Osteocyte (in vitro differentiated cells): ENCODE measurements at places on chromosomes 3 and 15.

DNA sequence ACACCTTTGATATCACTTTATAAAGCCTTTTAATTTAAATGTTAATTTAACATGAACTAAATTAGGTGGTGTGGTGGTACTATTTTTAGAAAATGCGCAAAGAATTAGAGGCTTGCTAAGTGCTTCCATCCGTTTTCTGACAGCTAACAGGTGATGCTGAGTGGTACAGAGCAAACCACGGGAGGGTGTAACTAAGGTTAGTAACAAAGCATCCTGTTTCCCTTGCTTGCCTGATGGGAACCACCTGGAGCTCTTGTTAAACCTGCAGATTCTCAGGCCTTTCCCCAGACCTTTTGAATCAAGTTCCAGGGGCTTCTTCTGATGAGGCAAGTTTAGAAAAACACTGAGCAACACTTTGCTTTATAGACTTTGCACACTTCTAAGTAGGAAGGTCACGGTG is 101.0 kb downstream of the ATG7 start:
- DNase-seq = no peak

DNA sequence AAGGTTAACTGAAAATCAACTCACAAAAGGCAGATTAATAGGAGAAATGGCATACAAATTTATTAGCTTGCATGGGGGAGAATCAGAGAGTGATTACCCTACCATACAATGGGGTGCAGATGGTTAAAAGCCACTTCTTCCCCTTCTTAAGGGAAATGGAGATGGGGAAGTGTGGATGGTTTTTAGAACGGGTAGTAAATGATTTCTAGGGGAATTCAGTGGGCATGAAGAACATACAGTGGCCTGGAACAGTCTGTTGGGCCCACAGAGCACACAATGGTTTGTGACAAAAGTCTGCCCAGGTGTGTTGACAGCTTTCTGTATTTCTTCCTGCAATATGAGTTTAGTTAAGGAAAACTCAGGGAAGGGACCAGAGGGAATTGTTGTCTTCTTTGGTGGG is 61.0 kb downstream of the C3orf80 start:
- DNase-seq = no peak

DNA sequence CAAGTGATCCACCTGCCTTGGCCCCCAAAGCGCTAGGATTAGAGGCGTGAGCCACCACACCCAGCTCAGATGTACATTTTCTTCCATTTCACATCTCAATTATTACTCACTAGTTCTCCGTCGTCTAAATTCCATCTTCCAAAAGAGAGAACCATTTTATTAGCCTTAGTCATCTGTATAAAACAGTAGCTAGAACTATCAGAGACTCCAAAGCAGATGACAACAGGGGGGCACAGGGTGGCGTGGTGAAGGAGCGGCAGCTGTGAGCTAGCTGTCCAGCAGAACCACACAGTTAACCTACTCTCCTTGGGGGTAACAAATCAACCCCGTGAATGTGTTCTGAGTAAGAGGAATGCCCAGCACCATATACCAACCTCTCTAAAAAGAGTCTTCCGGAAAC is 7.1 kb downstream of the SLC25A20 start:
- DNase-seq = no peak

DNA sequence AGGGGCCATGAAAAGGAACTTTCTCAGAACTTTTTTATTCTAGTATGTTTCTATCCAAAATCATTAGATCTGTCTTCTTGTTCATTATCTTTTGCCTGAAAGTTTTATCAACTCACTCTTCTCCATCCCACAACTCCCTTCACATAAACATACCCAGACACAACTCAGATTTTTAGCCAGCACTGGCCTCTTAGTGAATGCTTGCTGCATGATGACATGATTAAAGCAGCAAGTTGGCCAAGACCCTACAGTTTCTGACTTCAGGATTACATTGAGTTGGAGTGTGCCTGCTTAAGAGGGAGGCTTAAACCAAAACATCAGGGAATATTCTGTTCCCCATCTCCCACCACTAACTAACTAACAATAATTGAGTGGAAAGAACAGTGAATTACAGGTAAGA is 38.1 kb downstream of the PLSCR2 start:
- DNase-seq = no peak

DNA sequence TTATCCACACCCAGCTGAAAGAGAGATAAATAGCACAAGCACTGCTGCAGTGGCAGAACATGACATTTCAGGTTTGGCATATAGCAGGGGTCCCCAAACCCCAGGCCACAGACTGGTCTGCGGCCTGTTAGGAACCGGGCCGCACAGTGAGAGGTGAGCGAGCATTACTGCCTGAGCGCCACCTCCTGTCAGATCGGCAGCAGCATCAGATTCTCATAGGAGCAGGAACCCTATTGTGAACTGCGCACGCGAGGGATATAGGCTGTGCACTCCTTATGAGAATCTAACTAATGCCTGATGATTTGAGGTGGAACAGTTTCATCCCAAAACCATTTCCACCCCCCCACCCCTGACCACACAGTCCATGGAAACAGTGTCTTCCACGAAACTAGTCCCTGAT is 54.6 kb downstream of the CCR4 start:
- DNase-seq = no peak

GRCh38 chr15:48946840-48947187 is 16.9 kb downstream of the SHC4 start:
- DNase-seq = no peak

- no peak for DNase-seq
Measured at GRCh38 chr3:56137415-56137814, 330.9 kb downstream of the ERC2 start.

- DNase-seq = no peak
Measured at GRCh38 chr15:30791239-30792175, 112.2 kb upstream of the FAN1 start.

DNA sequence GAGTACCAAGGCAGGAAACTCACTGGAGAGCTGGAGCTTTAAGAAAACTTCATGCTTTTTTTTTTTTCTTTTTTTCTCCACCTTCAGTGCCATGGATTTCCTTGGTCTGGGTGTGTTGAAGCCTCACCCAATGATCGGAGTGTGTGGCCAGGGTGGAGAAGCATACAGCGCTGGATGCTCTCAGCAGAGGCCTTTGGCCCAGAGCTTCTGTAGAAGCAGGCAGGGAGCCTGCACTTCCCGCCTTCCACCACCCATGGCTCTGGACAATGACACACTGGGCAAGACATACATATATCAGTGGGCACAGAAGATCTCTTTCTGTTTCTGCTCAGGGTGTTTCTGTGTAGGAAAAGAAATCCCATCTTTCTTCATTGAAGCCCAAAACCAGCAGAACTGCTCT is 55.8 kb upstream of the ACAD9 start:
- no peak for DNase-seq

- DNase-seq = no peak
Measured at GRCh38 chr3:52062505-52062904, 6.1 kb upstream of the DUSP7 start.

DNA sequence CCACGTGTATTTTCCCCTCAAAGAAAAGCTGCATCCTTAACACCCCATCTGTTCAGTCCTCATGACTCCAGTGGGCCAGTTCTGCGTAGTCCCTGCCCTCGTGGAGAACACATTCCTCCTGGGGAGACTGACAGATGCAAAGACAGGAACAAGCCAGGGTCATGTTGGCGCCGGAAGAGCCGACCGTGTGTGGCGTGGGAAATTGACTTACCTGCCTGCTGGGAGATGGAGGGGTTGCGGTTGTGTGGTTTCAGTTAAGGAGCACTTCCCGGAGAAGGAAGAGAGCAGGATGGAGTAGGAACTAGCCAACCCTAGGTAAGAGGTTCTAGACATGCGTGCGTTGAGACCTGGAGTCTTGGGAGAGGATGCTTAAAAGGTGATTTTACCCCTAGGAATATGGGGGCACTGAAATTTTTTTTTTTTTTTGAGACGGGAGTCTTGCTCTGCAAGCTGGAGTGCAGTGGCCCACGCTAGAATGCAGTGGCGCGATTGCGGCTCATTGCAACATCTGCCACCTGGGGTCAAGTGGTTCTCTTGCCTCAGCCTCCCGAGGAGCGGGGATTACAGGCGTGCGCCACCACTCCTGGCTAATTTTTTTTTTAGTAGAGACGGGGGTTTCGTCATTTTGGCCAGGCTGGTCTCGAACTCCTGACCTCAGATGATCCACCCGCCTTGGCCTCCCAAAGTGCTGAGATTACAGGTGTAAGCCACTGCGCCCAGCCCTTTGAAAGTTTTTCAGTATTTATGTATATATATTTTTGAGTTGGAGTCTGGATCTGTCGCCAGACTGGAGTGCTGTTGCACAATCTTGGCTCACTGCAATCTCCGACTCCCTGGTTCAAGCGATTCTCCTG is 1.4 kb downstream of the VHL start:
- DNase-seq = no peak

DNA sequence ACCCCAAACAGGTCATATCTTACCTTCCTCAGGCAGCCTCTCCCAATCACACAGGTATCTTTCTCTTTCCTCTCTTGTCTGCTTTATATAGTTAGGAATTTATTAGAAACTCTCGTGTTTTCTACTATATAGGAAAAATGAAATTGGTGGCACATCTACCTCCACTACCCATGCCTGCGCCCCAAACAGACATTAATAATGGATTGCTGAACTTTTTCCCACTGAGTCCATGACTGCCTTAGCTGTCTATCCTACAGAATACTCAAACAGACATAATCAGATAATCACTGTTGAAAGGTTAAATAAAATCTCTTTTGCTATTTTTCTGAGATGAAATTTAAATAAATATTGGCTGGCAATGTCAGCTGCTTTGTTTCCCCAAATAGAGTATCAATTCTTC is 55.8 kb upstream of the SLC6A11 start:
- DNase-seq = no peak

- no peak for DNase-seq
Measured at GRCh38 chr3:37852097-37852496, 9.6 kb upstream of the CTDSPL start.

DNA sequence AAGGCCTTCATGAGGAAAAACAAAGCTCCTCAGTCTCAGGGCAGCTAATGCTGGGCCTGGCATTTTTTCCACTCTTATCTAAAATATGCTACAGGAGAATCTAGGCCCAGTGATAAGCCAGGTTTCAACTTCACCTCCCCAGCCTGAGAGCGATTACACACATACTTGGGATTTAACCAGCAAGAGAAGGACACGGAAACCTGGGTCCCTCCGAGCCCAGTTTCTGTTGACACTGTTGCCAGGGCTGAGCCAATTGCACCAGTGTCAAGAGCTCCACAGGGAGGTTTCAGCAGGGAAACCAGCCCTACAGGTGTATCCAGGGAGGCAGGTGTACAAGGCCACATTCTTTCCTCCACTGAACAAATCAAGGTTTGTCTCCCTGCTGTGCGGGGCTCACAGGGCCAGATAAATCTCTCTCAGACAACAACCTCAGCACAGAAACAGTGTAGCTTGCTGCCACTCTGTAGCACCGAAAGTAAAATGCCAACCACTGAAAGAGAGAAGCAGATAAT is 85.4 kb downstream of the MAGI1 start:
- no peak for DNase-seq

- DNase-seq = no peak
Measured at GRCh38 chr15:92494806-92495336, 101.2 kb downstream of the ST8SIA2 start.

GRCh38 chr3:109122690-109123089 is 4.8 kb upstream of the MORC1 start:
- DNase-seq = no peak

DNA sequence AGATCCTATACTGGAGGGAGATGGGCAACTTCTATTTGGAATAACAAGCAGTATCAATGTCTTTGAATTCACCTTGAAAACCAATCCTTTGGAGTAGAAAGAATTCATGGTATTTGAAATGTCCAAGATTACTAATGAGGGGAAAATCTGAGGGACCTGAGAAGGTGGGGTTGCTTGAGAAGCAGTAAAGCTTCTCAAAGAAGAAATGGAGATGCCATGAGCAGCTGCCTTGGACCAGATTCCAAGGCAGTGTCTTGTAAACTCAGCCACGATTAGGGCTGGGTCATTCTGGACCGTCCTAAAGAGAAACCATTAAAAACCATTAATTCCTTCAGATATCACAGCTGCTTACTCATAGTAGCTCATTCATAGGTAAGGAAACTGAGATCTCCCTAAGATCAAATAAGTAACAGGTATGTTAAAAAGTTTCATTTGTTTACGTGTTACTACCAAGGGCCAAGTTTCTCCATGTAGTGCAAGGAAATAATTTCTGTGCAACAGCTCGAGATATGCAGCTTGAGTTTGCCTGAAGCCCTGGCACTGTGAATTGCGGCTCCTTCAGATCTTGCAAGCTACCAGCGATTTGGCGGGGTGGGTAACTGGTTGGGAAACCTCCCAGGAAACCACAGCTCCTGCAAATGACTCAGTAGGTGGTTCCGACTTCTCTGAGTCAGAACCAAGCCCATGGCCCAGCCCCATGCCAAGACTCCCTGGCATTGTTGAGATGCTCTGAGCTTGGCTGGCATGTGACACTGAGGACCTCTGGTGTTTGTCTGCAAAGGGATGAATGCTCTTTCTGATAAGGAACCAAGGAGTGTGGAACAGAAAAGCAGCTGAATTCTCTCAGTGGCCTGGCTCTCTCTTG is 296.8 kb downstream of the RORA start:
- no peak for DNase-seq

GRCh38 chr3:196163666-196164493 is 47.3 kb downstream of the ZDHHC19 start:
- DNase-seq = no peak

DNA sequence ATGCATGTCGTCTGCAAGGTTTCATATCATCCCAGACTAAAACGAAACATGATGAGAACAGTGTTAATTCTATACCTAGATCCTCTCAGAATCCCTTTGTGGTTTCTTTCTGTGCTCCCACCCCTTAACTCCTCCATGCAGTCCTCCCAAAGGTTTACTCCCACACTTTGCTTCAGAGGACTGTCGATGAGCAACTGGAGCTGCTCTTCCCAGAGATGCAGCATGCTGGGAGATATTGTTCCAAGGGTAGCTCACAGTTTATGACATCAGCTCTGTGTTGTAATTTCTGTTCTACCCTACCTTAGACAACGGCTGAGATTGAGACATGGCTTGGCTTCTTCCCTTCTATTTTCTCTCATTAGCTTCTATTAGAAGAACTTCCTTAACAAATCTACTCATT is 313.0 kb upstream of the COL8A1 start:
- no peak for DNase-seq

DNA sequence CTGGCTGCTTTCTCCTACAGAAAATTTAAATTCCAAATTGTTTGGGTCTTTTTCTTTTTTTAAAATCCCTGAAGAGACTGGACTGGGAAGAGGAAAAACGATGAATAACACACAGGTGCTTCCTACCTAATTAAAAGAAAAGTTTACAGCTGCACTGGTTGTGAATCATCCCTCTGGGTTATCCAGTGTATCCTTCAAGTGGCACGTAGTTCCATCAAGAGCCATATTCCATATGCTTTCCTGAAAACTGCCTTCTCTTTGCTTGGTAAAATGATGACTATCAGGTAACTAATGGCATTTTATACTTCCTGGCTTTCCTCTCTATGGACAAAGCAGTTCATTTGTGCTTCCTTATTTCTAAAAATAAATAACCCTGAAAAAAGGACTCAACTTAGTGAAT is 123.2 kb downstream of the MAGI1 start:
- no peak for DNase-seq

- no peak for DNase-seq
Measured at GRCh38 chr3:17179381-17180205, 294.8 kb downstream of the PLCL2 start.
